ENCODE measurements at places on chromosomes 7 and 10. TPM values are rescaled to one million over a fixed set of nuclear protein-coding genes. Genes with fewer than 3 reads are reported as not detected.

Gene GIMAP7
- total RNA-seq: not detected

Gene STOX1
- total RNA-seq: 1.8 TPM

Gene HUS1
- 3.1 TPM for total RNA-seq

Gene ADCYAP1R1
- total RNA-seq: not detected

Gene FBXO24
- total RNA-seq: 1.0 TPM

DNA sequence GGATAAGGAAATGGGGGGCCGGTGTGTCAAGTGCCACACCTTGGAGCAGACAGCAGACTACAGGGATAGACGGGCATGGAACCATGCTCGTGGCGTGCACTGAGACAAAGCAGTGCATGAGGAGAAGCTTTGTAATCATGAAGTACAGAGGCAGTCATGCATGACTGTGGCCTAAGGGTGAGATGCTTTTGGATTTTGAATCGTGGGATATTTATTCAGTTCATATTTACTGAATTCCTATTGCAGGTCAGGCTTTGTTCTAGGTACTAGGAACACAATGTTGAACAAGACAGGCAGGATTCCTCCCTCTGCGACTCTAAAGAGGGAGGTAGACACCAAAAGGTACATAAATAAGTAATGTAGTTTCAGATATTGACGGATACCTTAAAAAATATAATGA lies 597.6 kb downstream of the PARD3 start:
- no peak for DNase-seq

- DNase-seq: peak; percentile 56
Measured at GRCh38 chr7:41579961-41580935, 122.6 kb downstream of the INHBA start.

GRCh38 chr10:20267734-20268133 lies 451.5 kb downstream of the PLXDC2 start:
- DNase-seq: no peak

GRCh38 chr10:79404231-79404609 lies 41.2 kb downstream of the ZCCHC24 start:
- no peak for DNase-seq

DNA sequence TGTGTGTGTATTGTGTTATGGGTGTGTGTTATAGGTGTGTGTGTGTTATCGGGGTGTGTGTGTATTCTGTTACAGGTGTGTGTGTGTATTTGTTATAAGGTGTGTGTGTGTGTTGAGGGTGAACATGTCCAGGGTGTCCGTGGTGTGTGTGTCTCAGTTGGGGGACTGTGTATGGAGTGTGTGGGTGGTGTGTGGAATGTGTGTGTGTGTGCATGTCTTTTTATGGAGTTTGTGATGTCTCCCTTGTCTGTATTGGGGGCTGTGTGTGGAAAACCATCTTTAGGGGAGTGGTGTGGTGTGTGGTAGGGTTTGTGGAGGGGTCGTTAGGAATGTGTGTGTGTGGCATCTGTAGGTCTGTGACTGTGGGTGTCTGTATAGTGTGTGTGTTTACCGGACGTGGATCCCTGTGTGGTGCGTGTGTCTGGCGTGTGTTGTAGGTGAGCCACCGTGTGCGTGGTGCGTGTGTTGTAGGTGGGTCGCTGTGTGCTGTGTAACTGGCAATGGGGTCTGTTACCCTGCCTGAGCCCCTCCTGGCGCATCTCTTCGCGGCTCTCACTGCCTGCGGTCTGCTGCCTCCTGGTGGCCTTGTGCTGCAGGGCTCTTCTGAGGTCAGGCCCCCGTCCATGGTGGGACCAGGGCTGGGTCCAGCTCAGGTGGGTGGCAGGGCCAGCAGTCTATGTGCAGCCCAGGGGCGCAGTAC lies 61.7 kb downstream of the PALD1 start:
- no peak for DNase-seq

- no peak for DNase-seq
Measured at GRCh38 chr10:51620131-51620530, 79.3 kb downstream of the CSTF2T start.

GRCh38 chr10:110817614-110818013 lies 54.1 kb upstream of the PDCD4 start:
- DNase-seq: no peak

GRCh38 chr10:96495544-96495943 lies 18.2 kb downstream of the TLL2 start:
- DNase-seq: no peak

DNA sequence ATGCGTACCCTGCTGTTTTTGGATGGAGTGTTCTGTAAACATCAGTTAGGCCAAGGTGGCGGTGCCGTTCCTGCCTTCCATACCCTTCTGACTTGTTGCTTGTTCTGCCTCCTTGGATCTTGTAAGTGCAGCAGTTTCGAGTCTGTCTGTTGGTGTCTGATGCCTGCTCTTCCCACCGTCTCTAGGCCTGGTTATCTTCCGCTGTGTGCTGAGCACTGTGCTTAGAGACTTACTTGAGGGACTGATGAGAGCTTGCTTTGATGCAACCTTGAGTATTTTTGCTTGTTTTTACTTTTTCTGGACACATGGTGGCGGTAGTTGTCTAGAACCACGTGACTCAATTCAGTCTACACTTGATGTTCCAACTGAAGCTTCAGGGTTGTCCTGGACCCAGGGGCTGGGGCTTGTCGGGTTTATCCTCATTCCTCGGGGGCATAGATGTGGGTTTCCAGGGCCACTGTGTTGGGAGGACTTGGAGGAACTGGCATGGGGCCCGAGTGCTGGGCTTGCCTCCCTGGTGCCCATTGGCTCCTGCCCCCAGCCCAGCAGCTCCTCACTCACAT lies 14.4 kb upstream of the SPRN start:
- no peak for DNase-seq

DNA sequence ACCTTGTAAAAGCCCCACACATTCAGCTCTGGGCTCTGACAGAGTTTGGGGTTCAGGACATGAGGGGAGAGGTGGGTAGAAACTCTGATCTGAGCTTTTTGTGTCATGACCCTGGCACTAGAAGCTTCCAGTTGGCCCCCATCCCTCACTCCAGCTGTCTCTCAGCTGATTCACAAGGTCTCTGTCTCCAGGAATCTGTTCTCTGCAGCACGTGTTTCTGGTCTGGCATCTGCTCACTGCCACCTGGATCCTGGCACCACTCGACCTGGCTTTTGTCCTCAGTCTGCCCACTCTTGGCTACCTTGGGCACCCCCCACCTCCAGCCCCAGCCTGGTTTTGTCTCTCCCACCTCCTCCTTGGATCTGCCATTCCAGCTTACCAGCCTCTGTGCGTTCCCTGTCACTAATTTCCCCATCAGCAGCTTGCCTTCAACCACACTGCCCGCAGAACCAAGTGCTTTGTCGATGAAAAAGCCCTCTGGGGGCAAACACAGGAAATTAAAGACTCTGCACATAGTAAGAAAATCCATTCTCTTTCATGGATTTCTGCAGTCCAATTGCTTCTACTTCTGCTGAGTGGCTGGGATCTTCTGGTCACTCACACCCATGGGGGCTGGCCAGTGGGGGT lies 18.3 kb upstream of the ADCYAP1R1 start:
- DNase-seq: no peak

Measured in MG63 (cell line).